ENCODE measurements at places on chromosomes 12 and 14.

DNA sequence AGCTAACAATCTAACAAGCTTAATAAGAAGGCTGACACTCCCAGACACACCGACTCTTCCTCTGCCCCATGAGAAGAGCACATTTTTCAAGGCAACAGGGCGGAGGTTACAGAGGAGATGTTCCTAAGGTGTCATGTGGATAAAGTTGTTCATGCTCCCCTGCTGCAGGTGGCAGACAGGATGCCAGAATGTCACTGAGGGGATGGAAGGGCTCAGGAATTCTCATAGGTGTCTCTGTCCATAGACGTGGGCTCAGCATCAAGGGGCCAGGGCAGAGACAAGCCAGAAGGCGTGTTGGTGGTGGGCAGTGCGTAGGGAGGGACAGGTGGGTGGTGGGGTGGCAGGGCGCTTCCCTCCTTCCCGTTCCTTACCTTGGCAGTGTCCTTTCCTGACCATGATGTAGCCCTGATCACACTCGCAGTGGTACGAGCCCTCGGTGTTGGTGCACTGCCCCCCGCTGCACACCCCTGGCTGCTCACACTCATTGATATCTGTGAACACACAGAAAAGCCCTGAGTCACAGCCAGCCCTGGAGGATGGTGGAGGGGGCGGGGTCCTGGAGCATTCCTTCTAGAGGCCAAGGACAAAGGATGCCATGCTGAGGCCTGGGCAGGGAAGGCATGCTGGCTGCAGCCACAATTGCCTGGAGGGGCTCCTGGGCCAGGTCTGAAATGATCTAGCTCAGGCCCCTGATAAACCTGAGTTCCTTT lies 23.0 kb downstream of the ISCA2 start:
- DNase-seq, result peak; percentile 67

DNA sequence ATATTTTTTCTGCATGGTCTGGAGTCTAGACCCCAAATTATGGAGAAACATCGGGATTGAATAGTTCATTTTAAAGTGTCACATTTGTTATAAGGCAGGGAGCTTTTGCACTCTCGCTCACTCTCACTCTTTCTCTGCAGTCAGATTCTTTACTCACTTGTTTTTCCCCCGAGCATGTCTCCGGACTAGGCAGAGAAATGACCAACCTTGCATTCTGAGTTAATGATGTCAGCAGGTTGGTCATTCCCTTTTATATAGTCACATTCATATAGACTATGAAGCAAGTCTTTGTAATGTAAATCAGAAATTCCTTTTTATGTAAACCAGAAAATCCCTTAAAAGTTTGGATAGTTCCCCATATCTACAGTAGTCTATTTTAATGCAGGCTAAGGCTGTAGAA lies 4.1 kb downstream of the C12orf75 start:
- DNase-seq, result no peak

GRCh38 chr12:113439301-113439597 lies 17.1 kb downstream of the SDSL start:
- DNase-seq, result no peak

DNA sequence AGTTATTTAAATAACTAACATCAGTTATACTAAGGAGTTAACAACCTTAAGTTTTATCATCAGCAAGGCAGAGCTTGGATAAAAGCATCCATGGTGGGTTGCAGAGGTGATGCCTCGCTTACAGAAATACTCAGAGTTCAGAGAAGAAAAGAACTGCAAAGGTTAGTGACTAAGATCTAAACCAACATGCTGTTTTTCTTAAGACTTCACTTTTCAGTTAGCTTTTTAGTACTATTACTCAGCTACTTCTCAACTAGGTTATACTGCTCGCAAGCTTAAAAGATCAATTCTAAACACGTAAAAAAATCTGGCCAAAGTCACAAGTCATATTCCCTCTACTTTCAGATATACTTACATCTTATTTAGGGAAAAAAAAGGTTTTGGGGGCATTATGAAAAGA lies 2.8 kb downstream of the PPP1CC start:
- no peak for DNase-seq

GRCh38 chr12:27869567-27869966 lies 89.5 kb upstream of the MANSC4 start:
- no peak for DNase-seq

GRCh38 chr14:24266344-24267244 lies 3.6 kb upstream of the TGM1 start:
- DNase-seq, result no peak

GRCh38 chr12:82461393-82461792 lies 103.1 kb downstream of the METTL25 start:
- no peak for DNase-seq

DNA sequence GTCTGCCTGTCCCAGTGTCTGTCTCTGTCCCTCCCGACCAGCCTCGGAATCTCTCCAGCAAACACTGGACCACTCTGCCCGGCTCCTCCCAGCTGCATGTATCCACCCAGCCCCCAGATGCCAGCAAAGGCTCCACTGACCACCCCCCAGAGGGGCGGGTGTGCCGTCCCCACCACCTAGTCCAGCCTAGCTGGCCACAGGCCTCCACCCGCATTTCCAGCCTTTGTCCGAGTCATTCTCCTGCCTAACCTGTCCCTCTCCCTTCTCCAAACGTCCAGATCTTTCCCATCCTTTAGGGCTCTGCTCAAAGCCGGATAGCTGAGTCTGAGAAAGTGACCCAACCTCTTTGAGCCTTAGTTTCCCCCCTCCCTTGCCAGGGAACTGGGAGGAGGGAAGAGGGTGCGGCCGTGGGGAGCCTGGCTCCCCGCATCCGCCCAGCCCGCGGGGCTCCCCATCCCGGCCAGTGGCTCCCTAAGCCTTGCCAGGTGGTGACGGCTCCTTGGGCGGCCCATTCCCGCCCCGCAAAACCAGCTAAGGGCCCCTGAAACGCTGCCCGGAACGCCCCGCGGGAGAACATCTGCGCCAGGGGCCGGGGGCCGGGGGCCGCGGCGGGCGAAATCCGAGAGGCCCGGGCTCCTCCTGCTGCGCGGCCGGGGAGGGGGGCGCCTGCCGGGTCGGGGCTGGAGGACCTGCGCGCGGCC lies 34.6 kb upstream of the ANKRD9 start:
- no peak for DNase-seq

DNA sequence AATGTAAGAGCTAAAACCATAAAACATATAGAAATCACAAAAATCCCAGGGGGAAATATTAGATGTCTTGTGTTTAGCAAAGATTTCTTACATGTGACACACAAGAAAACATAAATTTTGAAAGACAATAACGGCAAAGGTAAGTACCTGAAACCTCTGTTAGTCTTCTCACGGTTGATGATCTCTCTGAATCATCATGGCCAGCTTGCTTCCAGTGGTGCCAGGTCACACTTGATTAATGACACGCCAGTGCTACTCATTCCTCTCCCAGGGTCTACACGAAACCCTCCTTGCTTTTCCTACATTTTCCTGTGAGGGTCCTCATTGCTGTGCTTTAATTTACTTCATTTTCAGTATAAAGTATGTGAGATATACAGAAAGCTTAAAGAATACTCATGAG lies 114.4 kb upstream of the PARP11 start:
- DNase-seq, result no peak

DNA sequence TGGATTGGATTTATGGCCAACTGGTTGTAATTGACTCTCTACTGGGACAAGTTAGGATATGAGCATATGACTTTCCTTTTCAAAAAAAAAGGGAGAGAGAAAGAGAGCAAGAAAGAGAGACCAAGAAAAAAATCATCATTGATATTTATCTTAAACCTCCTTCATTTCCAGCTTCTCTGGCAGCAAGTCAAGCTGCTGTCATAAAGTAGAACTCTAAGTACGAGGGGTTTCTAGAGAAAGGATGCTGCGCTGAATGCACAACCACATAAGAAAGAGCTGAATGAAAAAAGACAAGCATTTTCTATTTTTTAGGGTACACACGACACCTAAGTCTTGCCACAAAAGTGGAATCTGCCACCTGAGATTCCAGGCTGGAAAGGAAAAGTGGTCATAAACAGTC lies 182.6 kb downstream of the SLC25A21 start:
- DNase-seq, result no peak

GRCh38 chr12:80044694-80045046 lies 54.7 kb upstream of the OTOGL start:
- DNase-seq, result peak; percentile 53

DNA sequence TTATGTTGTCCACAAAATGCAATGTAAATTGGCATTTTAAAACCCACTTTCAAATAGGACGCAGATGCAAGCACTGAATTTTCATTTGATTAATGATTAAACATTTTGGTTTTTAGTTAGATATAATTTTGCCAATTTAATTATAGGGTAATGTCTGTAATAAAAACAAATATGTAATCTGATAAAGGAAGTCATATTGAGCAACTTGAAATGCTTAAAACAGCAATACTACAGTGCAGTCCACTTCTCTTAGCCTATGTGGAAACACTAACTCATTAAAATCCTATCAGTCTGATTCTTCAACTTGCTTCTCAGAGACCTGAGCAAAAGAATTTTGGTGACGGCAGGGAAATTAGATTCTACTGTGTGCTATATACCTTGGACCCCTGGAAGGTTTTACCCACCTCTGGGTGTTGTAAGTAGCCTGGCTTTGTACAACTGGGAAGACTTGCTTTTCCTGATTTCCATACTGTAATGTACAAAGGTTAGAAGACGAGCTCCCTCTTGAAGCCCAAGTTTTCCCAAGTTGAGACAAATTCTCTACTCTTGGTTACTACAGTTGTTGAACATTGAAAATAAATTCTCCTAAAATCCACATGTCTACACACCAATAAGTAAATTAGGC lies 4.1 kb downstream of the TRHDE start:
- DNase-seq, result no peak

DNA sequence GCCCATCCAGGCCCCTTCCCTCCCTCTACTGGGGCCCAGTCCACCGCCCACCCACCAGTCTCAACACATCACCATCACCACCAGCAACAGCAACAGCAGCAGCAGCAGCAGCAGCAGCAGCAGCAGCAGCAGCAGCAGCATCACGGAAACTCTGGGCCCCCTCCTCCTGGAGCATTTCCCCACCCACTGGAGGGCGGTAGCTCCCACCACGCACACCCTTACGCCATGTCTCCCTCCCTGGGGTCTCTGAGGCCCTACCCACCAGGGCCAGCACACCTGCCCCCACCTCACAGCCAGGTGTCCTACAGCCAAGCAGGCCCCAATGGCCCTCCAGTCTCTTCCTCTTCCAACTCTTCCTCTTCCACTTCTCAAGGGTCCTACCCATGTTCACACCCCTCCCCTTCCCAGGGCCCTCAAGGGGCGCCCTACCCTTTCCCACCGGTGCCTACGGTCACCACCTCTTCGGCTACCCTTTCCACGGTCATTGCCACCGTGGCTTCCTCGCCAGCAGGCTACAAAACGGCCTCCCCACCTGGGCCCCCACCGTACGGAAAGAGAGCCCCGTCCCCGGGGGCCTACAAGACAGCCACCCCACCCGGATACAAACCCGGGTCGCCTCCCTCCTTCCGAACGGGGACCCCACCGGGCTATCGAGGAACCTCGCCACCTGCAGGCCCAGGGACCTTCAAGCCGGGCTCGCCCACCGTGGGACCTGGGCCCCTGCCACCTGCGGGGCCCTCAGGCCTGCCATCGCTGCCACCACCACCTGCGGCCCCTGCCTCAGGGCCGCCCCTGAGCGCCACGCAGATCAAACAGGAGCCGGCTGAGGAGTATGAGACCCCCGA lies 6.8 kb upstream of the RNU7-1 start:
- no peak for DNase-seq

DNA sequence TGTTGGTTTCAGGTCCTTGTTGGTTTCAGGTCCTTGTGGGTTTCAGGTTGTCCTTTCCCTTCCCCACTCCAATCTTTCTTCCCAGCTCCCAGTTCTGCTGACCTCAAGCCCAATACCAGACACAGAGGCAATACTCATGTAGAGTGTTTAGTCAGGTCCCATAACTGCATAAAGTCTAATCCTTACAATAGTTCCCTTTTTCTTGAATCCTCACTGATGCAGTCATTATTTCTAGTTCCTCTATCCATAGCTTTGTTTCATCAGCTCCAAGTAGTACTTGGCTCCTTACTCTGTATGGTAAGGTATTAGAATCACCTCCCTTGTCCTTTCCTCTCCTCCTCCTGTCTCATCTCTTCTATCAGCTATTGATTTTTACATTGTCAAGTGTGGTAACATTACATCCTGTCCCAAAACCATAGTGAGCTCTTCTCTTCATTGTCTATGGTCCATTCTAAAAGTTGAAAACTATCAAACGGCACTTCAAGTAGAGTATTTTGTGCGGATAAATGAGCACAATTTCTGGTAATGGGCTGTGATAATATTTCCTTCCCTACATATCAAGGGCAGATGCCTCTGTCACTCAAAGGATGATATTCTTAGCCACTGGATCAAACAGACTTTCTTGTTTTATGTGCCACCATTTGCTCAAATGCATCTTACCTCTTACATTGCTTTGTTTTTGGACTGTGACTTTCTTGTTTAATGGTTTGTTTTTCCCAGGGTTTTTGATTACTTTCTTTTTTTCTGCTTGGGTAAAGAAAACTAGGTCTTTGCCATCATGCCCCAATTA lies 57.2 kb upstream of the JDP2 start:
- no peak for DNase-seq

- DNase-seq, result no peak
Measured at GRCh38 chr14:73888460-73888725, 1.7 kb downstream of the ZNF410 start.

GRCh38 chr14:54796961-54797360 lies 105.7 kb downstream of the GCH1 start:
- peak; percentile 66 for DNase-seq

GRCh38 chr14:88063811-88064210 lies 58.9 kb downstream of the GPR65 start:
- no peak for DNase-seq

DNA sequence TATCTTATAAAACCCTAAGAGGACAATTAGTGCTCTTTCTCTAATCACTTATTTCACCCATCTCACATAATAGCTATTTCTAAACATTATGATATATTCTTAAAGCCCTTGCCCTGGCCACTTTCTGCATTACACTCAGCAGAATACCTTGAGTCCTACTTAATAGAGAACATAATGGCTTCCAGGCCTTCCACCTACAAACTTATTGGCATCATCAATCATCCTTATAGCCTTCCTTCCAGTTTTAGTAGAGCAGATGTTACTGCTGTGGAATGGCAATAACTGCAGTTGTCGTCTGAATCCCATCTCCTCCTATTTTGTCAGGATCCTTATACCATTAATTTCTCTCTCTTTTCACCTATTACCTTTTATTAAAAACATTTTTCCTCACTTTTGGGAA lies 1127.4 kb downstream of the LRFN5 start:
- DNase-seq, result no peak

- no peak for DNase-seq
Measured at GRCh38 chr14:63524537-63525155, 18.5 kb downstream of the PPP2R5E start.

DNA sequence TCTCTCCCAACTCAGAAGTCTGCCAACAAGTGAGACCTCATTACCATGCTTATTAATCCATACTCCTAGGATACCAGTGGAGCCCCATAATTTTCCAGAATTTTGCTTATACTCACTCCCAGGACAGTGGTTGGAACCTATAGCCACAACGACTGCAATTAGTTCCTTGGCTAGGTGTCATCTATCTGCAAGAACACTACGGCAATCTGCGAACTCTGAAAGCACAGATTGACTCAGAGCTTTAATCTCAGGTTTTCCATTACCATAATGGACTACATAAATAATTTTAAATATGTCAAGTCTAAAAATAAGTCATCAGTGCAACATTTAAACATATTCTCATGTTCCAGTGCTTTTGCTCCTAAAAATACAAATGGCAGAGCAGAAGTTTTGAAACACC lies 33.4 kb downstream of the TMTC3 start:
- DNase-seq, result no peak
